ENCODE measurements at places on chromosomes 7 and 10.

GRCh38 chr7:1235501-1236131, 2.9 kb downstream of the UNCX start:
- no peak for DNase-seq

DNA sequence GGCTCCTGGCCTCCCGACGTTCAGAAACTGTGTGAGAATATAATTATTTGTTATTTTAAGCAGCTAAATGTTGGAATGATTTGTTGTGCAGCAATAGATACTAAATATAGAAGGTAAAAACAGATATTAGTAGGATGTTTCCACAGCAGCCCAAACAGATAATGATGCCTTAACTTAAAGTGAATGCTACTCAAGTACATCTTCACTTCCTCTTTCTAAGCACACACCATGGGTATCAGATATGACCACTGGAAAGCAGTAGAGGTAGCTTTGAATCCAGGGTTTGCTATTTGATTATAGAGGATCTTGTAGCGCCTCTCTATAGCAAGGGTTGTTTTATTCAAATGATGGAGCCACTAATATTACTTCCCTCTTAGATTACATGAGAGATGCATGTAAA, 38.2 kb upstream of the BET1 start:
- no peak for DNase-seq

DNA sequence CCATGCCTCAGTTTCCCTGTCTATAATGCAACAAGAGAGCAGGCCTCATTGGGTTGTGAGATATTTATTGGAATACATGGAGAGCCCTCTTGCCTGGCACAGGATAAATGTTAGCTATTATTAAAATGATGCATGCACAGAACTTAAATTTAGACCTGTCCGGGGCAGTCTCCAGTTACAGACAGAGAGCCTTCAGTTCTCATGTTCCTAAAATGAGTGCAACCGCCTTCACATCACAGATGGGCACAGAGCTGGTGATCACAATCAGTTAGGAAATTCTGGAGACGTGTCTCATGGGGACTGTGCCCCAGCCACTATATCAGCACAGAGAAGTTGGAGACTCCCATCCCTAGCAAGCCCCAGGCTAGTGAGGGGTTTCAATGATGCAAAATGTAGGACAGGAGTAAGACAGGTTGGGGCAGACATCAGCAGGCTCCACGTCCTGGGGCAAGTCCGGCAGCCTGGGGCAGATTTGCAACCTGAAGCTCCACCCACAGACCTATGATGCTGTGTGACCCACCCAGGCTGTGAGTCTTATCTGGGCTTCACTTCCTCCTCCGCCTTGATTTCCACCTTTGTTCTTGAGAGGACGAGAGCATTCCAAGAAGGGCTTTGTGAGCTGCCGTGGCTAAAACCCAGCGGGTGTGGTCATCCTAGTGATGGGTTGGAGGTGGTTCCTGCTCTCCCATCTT, 49.4 kb downstream of the CXCL12 start:
- no peak for DNase-seq

- no peak for DNase-seq
These were observed 265.6 kb upstream of the FOXK1 start for GRCh38 chr7:4416396-4417056.

- DNase-seq: peak; percentile 46
These were observed 2.1 kb downstream of the KIF5B start for GRCh38 chr10:32054094-32054493.

DNA sequence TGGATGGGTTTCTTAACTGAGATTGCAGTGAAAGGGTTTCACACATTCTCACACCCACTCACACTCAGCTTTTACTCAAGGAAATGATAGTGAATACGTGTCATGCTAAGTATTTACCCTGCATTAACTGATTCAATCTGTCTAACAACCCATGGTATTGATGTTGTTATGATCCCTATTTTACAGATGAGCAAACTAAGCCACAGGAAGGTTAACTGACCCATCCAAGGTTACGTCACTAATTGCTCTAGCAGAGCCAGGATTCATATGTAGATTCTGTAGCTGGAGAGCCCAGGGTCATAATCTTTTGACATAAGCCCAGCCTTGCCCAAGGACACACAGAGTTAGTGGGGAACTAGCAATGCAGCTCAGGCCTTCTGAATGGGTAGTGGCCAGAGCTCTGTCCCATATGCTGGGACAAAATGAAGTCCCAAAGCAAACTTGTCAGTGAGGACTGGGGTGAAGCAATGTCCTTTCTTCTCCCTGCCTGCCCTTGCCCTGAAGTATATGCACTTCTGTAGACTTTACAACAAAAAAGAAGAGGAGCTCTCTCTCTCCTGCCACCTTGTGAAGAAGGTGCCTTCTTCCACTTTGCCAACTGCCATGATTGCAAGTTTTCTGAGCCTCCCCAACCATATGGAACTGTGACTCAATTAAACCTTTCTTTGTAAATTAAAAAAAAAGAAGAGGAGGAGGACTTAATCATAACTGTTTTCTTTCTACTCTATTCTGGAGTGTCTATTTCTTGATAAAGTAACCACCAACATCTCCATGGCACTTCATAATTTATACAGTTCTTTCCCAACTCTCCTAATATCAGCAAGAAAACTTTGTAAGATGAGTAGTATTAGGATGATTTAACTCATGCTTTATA, 4.9 kb upstream of the CYP3A7 start:
- peak; percentile 34 for DNase-seq
